ENCODE measurements at places on chromosomes 13 and 19. TPM values are rescaled to one million over a fixed set of nuclear protein-coding genes. Genes with fewer than 3 reads are reported as not detected.

VSIG10L gene
- 0.51 TPM for total RNA-seq

TNFRSF19 gene
- total RNA-seq: 8.4 TPM

ZNF493 gene
- total RNA-seq: 6.2 TPM

FUT3 gene
- 5.4 TPM for total RNA-seq

KASH5 gene
- not detected for total RNA-seq

GARIN5A gene
- total RNA-seq: 0.69 TPM

POLR1G gene
- total RNA-seq: 14.5 TPM

A1BG gene
- 20.1 TPM for total RNA-seq

MAB21L1 gene
- total RNA-seq: not detected

DOHH gene
- 28.1 TPM for total RNA-seq

COL5A3 gene
- total RNA-seq: 0.06 TPM

RASIP1 gene
- total RNA-seq: 6.9 TPM

EBI3 gene
- not detected for total RNA-seq

LRRC8E gene
- 18.9 TPM for total RNA-seq

FFAR2 gene
- not detected for total RNA-seq

LSR gene
- total RNA-seq: 97.1 TPM

CFAP97D2 gene
- not detected for total RNA-seq
